ENCODE measurements at places on chromosomes 7 and 10. TPM values are rescaled to one million over a fixed set of nuclear protein-coding genes. Genes with fewer than 3 reads are reported as not detected.

PAX4 gene
- not detected for total RNA-seq

GRM3 gene
- not detected for total RNA-seq

RAB18 gene
- total RNA-seq: 83.4 TPM

AVPI1 gene
- 86.3 TPM for total RNA-seq

ZNF736 gene
- 0.02 TPM for total RNA-seq

SAMD9L gene
- total RNA-seq: 0.89 TPM

LRIT1 gene
- not detected for total RNA-seq

CUBN gene
- total RNA-seq: not detected

ZNF22 gene
- total RNA-seq: 6.3 TPM

FGFR2 gene
- 0.28 TPM for total RNA-seq

FOXI2 gene
- total RNA-seq: not detected

VAX1 gene
- 1.5 TPM for total RNA-seq

EEF1AKMT2 gene
- total RNA-seq: 18.0 TPM

COBL gene
- total RNA-seq: 5.0 TPM

ADCYAP1R1 gene
- total RNA-seq: not detected

BLVRA gene
- 78.9 TPM for total RNA-seq

FRA10AC1 gene
- 5.6 TPM for total RNA-seq

Measured in A549 treated with GW870086 at 1 μM for 4 hours (cell line).